ENCODE measurements at places on chromosomes 4 and X.

DNA sequence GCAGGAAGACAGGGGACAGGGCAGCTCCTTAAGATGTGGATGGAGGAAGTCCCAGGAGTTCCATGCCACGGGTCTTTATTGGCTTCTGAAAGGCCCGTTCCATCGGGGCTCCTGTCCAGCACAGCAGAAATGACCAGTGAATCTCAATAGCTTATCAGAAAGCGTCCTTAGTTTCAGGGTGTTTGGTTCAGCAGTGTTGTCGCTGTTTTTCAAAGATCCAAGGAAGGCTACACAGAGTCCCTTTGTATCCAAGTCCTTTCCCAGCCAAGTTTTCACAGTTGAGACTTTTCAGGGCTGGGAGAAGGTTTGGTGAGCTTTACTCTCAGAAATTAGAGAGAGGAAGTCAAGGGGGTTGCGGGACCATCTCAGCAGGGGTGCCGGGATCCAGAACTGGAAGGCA lies 5.0 kb upstream of the ZCCHC4 start:
- no peak for DNase-seq

GRCh38 chr4:136754810-136755530 lies 777.3 kb downstream of the PCDH18 start:
- DNase-seq: no peak

DNA sequence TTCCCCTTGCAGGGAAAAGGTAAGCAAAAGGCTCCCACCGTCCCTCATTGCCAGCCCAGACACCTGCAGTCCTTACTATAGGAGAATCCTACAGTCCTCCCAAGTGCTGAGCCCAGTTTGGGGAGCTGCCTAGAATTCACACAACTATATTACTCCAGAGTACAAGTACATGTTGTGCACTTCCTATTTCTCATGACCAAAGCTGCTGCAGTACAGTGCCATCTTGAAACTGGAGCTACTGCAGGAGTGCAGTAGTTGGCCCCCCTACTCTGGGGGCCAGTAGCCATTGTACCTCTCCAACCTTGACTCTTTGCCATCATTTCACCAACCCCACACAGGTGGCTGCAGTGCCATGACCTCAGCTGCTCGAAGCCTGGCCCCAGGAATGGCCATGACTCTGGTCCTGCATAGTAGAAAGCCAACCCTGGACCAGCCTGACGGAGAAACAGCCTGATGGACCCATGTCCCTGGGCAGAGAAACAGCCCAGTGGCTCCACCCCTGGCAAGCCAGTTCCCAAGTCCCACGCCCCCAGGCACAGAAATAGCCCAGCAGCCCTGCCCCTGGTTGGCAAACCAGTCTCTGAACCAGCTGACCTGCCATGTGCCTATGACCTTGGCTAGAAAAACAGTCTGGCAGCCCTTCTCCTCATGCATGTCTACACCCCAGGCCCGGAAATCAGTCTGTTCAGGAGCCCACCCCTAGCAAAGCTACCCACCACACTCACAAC lies 51.9 kb downstream of the PHKA1 start:
- DNase-seq: no peak

- no peak for DNase-seq
Measured at GRCh38 chrX:121921258-121921657, 873.8 kb downstream of the GLUD2 start.

GRCh38 chr4:43776371-43776770 lies 672.2 kb downstream of the KCTD8 start:
- DNase-seq: peak; percentile 19

- DNase-seq: peak; percentile 90
Measured at GRCh38 chrX:11629593-11630211, 36.0 kb downstream of the ARHGAP6 start.

DNA sequence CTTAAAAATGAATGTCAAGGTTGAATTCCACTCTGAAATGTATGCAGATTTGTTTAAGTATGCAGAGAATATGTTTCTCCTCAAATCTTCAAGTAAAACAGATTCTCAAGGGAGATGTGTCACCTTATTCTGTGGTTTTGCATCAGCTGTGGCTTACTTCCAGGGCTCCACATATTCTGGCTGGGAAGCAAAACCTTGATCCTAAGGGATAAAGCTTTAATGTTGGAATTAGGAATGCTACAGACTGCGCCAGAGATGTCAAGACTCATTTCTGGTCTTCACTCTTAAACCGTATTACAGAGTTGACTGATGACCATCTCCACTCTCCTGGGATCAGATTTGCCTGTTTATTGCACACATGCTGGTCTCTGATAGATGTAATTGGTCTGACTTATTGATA lies 143.9 kb upstream of the DIPK2B start:
- DNase-seq: peak; percentile 75

DNA sequence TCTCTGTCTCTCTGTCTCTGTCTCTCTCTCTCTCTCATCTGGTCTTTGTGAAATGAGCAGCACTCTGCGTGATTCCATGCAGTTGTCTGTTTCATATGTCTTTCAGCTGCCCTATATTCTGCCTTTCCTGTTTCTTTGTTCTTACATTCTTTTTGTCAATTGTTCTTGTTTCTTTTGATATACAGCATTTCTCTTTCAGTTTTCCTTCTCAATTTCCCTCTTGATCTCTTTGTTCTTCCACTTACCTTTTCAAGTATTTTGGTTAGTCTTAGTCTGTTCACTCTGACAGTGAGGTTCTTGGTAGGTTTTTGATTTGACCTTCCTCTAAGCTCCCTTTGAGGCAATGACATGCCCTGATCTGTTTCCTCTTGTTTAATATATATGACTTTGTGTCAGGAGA lies 20.4 kb downstream of the ZNF157 start:
- no peak for DNase-seq

DNA sequence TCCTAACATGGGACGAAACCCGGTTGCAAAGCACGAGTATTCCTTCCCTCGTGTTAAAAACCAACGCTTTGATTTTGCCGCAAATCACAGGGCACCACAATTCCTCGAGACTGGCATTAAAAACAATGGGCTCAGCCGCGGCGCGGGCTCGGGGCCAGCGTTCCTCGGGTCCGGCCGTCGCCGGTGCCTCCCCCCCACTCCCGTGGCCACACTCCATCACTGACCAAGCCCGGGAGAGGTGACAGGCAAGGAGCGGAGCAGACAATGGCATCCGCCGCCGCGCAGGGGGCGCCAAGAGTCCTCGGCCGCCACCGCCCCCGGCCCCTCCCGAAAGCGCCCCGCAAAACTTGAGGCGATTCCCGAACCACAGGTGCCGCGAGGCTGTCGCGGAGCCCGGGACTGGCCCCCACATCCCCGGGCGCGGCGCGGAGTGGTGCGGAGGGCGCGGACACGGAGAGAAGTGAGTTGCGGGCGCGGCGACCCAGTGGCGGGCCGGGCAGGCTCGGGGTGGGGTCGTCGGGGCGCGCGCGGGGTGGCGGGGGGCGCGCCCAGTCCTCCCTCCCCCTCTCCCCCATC lies 445 bp downstream of the AP1S2 start:
- peak; percentile 2 for DNase-seq

GRCh38 chrX:18390941-18391538 lies 34.4 kb upstream of the CDKL5 start:
- peak; percentile 71 for DNase-seq

DNA sequence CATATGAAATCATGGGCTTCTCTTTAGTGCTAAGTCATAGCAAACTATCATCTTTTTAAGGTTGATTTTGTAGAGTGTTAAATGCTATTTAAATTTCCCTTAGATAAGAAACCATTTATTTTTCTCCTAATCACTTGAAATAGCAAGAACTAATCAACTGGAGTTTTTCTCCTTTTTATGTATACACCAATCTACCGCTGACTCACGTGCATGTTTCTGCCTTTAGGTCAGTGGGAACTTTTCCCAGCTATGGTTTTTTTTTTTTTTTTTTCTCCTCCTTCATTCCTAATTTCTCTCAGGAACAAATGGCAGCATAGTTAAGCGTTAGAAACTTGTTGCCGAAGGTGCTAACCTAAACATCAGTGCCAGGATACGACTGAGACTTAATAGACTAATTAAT lies 176.4 kb downstream of the BMPR1B start:
- DNase-seq: peak; percentile 46

DNA sequence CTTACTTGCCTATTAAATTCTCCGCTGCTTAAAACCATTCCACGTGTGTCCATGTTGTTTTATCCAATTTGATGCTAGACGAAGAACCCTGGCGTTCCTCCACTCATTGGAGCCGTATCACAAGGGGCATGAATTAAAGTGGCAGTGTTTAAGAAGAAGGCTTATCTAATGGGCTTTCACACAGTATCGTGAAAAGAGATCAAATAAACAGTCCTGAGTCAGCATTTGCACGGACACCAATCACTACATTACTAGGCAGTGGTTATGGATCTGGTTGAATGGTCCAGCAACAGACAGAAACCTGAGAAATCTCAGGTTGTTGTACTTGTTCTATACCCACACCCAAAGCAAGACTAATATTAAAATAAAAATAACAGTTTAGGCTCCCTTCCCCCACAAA lies 671.6 kb downstream of the FAT4 start:
- no peak for DNase-seq

DNA sequence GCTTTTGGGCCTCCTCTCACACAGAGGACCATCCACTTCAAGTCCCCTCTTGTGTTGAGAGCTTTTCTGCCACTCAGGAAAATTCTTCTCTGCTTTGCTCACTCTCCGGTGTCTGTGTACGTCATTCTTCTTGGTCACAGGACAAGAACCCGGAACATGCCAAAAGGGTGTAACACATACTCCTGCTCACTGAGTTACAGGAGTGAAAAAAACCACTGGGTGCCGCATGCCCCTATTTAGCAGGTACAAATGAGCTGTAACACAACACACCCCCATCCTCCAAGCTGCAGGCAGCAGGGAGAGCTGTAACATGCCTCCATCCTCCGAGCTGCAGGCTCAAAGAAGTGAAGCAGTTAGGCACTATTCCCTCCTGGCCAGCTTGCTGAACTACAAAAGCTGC lies 13.0 kb upstream of the CXCL2 start:
- peak; percentile 93 for DNase-seq

- DNase-seq: no peak
Measured at GRCh38 chrX:12874581-12874980, 7.7 kb downstream of the TLR7 start.

- DNase-seq: peak; percentile 63
Measured at GRCh38 chr4:72084587-72085011, 52.8 kb downstream of the NPFFR2 start.

DNA sequence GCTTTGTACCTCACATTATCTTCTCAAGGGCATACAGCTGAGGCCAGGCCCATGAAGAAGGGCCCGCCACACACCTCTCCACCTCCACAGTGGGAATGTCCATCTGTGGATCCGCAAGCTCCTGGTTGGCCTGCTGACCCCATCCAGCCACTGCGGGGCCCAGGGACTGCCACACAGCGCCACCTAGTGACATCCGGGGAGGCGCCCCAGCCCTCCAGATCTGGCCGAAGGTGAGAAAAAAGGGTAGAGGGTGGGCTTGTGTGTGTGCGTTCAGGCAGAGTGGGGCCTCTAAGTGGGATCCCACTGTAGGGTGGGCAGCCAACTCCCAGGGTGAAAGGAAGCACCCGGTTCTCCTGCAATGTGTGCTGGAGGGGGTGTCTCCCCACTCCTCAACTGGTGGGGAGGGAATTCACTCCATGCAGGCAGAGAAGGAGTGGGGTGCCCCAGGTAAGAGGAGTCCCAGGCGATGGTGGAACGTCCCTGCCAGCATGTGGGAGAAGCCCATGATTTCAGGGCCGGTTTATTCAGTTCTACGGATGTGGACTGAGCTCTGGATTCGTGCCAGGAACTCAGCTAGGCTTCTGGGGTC lies 117.3 kb downstream of the ENPP6 start:
- DNase-seq: peak; percentile 43
